Activated CD4-positive, alpha-beta memory T cell treated with anti-CD3 and anti-CD28 coated beads for 36 hours (primary cell): ENCODE measurements at places on chromosomes 7 and 10. TPM values are rescaled to one million over a fixed set of nuclear protein-coding genes. Genes with fewer than 3 reads are reported as not detected.

Gene SPDYE3
- not detected for total RNA-seq

Gene MSMB
- not detected for total RNA-seq

Gene SMARCD3
- total RNA-seq: 5.5 TPM

Gene SLC26A5
- not detected for total RNA-seq

Gene TMEM176B
- total RNA-seq: not detected

Gene TTYH3
- total RNA-seq: 13.5 TPM

Gene DENND2A
- not detected for total RNA-seq

Gene ANKRD30A
- total RNA-seq: not detected

Gene HGF
- total RNA-seq: not detected

Gene CYP26C1
- total RNA-seq: not detected

Gene ABCC2
- total RNA-seq: 0.82 TPM

Gene MYL10
- not detected for total RNA-seq

Gene NKX1-2
- total RNA-seq: not detected

Gene RGR
- not detected for total RNA-seq

Gene MSS51
- total RNA-seq: 2.1 TPM

Gene GATA3
- 47.4 TPM for total RNA-seq

Gene PRKAR2B
- total RNA-seq: 1.4 TPM

Gene CFAP70
- total RNA-seq: 0.33 TPM

Gene DLX6
- not detected for total RNA-seq

Gene C10orf88
- total RNA-seq: 9.2 TPM

Gene TMEM236
- 0.07 TPM for total RNA-seq

Gene DMTF1
- total RNA-seq: 71.1 TPM

Gene LMOD2
- not detected for total RNA-seq

Gene FOXP2
- total RNA-seq: not detected

Gene AGR2
- not detected for total RNA-seq

Gene ZNF277
- total RNA-seq: 24.9 TPM

Gene IGFBP1
- total RNA-seq: not detected

Gene SPDYE2
- not detected for total RNA-seq

Gene CHST15
- 0.12 TPM for total RNA-seq

Gene CWF19L1
- 40.6 TPM for total RNA-seq

Gene IDI1
- 83.8 TPM for total RNA-seq

Gene RNF32
- 2.6 TPM for total RNA-seq

Gene NCF1
- total RNA-seq: 0.73 TPM

Gene SCART1
- 6.2 TPM for total RNA-seq

Gene MYO1G
- 429 TPM for total RNA-seq

Gene MMP21
- not detected for total RNA-seq

Gene LHFPL3
- total RNA-seq: not detected

Gene TNS3
- 0.31 TPM for total RNA-seq

Gene ITGB8
- total RNA-seq: not detected

Gene CNNM1
- total RNA-seq: 0.41 TPM

Gene STEAP4
- total RNA-seq: not detected
